ENCODE measurements at places on chromosomes 3 and 15.
A peak's percentile ranks its signal among the peaks of the same experiment; 100 is the strongest.

DNA sequence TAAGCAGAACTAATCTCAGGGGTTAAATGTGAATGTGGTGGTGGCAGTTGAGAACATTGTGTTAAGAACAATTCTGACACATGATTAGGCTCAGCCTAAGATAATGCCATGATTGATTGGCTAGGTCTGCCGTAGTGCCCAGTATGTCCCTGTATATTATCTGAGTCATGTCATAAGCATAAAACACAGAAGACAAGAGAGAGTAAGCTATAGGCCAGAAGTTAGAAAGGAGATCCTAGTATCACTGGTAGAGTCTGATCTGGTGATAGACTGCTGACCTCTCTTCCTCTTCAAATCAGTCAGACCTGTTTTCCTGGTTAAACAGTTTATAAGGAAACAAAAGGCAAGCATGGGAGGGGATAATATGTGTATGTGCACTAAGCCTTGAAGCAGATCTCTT lies 30.1 kb upstream of the ATP8B4 start:
- DNase-seq, result peak; percentile 84

GRCh38 chr3:69411346-69411745 lies 25.5 kb upstream of the FRMD4B start:
- no peak for DNase-seq

- no peak for DNase-seq
Observed at GRCh38 chr15:66149871-66150270, 103.7 kb downstream of the MEGF11 start.

- no peak for DNase-seq
Observed at GRCh38 chr3:24191801-24192403, 246.8 kb downstream of the NR1D2 start.

- no peak for DNase-seq
Observed at GRCh38 chr15:95880630-95881029, 449.9 kb upstream of the NR2F2 start.

DNA sequence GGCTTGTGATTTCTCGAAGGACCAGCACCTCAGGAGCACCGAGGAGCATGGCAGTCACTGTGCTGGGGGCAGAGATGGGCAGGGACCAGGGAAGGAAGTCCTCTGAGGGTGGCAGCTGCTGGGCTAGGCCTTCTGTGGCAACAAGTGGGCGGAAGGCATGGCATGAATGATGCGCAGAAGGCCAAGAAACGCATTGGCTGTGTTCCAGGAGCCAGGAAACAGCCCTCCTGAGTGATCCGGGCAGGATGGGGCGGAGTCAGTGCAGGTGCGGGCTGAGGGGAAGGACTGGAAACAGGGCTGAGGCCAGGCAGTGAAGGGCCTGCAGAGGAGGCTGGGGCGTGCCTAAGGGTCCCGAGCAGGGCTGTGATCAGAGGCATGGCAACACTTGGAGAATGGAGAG lies 23.6 kb downstream of the MRPS11 start:
- DNase-seq, result no peak

GRCh38 chr3:24110051-24110450 lies 165.0 kb downstream of the NR1D2 start:
- DNase-seq, result no peak

DNA sequence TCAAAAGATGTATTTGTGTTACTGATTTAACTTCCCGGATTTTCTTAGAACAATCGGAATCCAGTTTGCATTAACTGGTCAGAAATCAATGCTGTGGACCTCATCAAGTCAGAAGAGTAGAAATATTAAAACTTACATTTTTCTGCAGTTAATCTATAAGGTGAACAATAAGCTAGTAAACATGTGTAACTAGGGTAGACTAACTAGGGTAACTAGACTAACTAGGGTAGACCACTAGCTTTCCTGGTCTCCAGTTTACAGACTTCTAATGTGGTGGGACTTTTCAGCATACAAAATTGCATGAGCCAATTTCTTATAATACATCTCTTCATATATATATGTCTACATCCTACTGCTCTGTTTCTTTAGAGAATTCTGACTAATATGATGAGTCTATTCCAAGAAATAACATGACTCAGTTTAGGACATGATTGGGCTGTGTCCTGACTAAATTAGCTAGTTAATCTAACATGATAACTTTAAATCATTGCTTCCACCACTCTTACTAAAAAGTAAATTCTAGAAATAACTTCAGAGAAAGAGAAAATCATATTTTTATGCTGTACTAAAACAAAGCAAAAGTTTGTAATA lies 5.3 kb downstream of the PLSCR2 start:
- no peak for DNase-seq

- peak; percentile 15 for DNase-seq
Observed at GRCh38 chr3:111539351-111540331, 2.4 kb upstream of the CD96 start.

DNA sequence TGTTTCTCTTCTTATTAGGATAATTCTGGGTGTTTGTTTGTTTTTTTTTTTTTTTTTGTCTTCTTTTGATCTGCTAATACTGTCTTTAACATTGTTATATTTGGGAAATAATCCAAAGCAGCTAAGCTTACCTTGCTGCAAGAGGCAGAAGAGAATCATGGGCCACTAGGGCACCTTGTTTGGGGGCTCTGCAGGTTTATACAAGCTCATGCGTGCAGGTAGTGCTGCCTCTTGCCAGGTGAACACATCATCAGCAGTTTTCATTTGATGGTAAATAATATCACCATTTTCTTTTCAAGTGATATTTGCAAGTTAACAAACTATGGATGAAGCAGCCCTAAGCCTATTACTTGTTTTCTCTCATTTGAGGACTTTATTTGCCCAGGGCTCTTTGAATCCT lies 37.9 kb downstream of the MAP3K13 start:
- no peak for DNase-seq

DNA sequence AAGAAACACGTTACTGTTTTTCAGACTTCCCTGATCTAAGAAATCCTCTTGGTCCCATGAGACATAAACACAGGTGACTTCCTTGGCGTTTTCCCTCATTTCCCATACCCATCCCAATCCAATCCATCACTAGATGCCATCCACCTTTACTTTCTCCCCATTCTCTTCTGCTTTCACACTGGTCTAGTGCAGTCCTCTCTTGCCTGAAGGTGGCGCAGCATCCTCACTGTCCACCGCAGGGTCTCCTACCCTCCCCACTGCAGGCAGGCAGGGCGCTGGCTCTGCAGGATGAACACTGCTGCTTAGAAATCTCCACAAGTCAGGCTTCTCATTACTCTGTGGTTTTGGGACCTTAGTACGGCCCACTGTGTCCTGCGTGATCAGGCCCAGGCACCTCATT lies 58.2 kb downstream of the RAB7A start:
- DNase-seq, result no peak

GRCh38 chr15:38068626-38069391 lies 134.4 kb downstream of the TMCO5A start:
- no peak for DNase-seq

DNA sequence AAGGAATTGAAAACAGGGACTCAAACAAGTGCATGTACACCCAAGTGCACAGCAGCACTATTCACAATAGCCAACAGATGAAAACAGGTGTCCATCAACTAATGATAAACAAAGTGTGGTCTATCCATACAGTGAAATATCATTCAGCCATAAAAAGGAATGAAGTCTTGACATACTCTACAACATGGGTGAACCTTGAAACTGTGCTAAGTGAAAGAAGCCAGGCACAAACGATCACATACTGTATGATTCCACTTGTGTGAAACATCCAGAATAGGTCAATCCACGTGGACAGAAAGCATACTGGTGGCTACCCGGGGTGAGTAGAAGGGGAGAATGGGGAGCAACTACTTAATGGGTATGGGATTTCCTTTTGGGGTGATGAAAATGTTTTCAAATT lies 29.6 kb upstream of the PLXND1 start:
- DNase-seq, result no peak

GRCh38 chr3:71809321-71810026 lies 24.5 kb upstream of the PROK2 start:
- no peak for DNase-seq

DNA sequence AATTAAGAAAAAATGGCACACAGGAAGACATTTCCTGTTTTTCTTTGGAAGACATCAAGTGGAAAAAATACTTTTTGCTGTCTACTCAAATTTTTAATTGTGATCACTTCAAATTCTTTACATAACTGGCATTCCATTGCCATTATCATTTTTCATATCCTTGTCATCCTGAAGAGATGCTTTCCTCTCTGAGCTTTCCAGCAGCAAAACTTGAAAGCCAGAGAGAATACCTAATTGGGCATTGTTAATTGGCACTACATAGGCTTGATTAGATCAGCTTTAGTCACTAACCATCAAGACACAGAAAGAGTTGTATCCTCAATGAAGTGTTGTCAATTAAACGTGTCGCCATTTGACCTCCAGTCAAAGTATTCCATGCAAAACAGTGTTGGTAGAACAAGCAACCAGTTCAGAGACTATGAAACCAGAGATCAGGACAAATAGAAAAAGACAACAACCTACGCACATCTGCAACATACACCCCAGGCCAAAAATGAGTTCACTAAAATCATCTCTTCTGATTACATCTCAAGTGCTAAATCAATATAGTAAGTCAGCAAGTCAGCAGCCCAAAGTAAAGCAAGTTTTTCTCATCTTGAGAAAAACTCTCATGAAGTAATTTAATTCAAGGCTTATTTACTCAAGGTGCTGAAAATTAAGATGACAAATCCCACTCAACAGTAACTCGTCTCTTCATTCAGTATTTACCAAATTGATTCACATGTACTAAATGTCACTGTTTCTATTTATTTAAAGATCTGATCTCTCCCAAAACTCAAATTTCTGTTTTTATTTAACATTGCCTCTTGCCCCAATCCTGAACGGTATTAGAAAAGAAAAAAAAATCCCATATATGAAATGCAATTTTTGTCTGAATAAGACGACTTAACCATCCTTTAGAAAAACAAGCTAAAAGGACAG lies 123.0 kb downstream of the SUCLG2 start:
- no peak for DNase-seq

GRCh38 chr15:80891006-80891405 lies 98.6 kb downstream of the MESD start:
- no peak for DNase-seq

DNA sequence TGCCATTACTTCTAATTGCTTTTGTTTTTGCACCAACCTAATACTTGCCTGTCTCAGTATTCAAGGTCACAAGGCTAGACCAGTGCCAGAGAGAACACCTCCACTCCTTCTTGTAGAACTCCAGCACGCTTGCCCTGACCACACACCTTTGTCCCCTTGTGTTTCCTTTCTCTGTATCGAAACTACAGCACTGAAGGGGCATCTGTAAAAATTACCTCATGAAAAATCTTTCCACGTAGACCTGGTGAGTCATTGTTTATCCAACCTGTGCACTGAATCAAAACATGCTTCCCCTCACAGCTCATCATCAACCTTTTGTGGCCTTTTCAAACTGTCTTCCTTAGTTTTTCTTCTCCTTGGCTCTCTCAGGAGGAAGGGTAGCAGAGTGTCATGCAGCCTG lies 259.5 kb downstream of the THRB start:
- no peak for DNase-seq

GRCh38 chr3:170714122-170714521 lies 128.2 kb upstream of the SLC7A14 start:
- no peak for DNase-seq

DNA sequence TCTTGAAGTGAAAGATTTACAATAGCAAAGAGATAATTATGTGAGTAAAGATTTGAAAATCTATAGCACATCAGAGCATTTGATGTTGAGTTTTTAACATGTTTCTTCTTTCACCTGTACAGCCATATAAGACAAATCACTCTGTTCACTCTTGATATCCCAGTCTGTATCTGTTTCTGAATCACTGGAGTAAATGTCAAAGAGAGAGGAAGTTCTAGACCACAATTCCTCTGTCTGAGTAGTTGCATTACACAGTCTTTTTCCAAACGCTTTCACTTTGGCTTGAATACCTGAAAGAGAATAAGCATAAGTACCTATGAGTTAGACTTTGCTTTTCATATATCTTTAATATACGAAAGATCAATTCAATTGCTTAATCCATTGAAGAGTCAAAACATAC lies 9.9 kb downstream of the THAP10 start:
- no peak for DNase-seq

GRCh38 chr3:189322339-189322738 lies 150.6 kb downstream of the TPRG1 start:
- DNase-seq, result no peak

DNA sequence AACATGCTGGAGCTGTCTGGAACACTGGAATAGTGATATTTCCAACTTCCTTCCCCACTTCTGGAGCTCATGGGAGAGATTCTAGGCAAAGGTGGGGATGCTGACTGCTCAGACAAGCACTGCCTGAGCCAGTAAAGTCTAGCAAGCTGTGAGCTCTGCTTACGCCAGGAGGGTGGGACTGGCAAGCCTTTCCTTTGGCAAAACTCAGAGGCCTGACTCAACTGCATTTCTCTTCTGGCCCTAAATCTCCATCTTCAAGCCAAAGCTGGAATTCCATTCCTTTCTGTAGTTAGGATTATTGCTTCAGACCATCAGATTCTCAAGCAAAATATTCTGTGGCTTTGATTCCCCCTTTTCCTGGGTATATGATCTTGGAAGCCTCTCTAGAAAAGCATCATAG lies 20.3 kb upstream of the EPB42 start:
- no peak for DNase-seq

DNA sequence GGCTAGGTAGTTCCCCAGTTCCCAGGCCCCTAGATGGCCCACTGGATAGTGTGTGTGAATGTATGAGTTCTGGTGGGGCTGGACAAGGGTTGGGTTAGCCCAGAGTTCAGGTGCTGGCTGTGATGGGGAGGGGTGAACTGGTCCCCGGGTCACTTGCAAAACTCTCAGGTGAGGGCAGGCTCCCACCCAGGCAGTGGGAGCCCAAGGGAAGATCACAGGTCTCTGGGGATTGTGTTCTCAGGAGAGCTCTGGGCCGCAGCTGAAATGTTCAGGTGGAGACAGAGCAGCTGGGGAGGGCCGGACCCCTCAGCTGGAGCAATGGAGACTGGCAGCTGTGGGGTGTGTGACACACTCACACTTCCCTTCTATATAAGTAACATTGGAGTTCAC lies 12.8 kb upstream of the FAM98B start:
- no peak for DNase-seq

DNA sequence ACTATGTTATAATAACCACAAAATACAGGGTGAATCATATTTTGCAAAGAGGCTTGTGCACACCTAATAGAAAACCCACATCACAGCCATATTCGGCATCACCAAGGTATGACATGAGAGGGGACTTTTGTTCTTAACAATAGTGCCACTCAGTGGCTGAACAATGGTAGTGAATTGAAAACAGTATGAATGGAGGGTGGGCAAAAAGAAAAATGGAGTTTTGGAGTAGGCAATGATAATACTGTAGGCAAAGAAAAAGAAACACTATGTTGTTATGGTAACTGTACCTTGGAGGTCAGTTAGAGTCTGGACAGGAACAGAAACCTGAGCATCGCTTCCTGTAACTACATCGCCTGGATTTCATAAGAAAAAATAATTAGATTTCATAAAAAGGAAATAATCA lies 348.6 kb downstream of the PLCL2 start:
- DNase-seq, result no peak

DNA sequence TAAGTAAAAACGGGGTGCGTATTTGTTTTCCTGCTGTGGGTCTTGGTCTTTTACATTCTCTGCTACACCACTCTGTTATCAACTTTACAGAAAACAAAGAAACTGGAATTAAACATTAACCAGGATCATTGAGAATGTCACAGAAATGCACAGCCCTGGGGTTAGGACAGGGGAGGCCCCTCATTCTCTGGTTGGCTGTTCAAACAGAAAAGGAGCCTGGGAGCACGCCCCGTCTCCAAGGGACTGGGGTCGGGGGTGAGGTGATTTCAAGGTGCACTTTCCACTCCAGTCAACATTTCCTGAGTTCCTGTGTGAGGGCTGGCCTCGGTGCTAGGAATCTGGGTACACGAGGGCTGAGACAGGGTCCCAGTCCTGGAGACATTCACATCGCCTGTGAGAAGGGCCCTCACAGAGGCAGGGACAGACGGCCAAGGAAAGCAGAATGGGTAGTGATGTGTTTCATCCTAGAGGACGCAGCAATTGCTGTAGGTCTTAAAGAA lies 30.3 kb downstream of the CPN2 start:
- DNase-seq, result no peak

Data from LNCaP clone FGC (cell line).